ENCODE measurements at places on chromosomes 6 and 20.

- DNase-seq = peak; percentile 36
These were observed 65.2 kb downstream of the THBS2 start for GRCh38 chr6:169188475-169188874.

DNA sequence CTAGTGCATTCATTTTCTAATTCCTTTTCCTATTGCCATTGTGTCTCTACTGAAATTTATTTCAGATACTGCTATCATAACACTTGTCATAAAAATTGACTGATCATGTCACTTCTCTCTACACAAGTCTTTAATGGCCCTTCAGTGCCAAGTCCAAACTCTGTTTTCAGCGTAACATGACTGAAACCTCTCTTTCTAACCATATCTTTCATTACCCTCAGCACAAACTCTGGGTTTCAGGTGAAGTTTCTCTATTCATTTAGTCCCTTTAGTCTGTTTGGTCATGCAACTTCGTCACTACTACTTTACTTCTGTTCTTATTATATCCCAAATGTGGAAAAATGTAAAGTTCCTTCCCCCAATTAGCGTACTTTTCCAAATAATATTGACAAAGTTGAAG lies 234.9 kb downstream of the OGFRL1 start:
- no peak for DNase-seq

- peak; percentile 75 for DNase-seq
These were observed 172.8 kb downstream of the BACH2 start for GRCh38 chr6:90123831-90124230.

GRCh38 chr6:138250053-138250452 lies 31.8 kb upstream of the PBOV1 start:
- DNase-seq = no peak

GRCh38 chr20:3798908-3799248 lies 2.8 kb downstream of the CDC25B start:
- DNase-seq = no peak

- no peak for DNase-seq
These were observed 31.5 kb downstream of the PYGB start for GRCh38 chr20:25279403-25279802.

DNA sequence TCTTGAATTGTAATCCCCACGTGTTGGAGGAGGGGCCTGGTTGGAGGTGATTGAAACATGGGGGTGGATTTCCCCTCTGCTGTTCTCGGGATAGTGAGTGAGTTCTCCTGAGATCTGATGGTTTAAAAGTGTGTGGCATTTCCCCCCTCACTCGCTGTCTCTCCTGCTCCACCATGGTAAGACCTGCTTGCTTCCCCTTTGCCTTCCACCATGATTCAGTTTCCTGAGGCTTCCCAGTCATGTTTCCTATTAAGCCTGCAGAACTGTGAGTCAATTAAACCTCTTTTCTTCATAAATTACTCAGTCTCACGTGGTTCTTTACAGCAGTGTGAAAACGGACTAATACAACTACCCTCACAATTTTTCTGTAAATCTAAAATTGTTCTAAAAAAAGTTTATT lies 26.8 kb upstream of the FAM184A start:
- no peak for DNase-seq

- no peak for DNase-seq
These were observed 156.5 kb downstream of the BTBD3 start for GRCh38 chr20:12074111-12074655.

DNA sequence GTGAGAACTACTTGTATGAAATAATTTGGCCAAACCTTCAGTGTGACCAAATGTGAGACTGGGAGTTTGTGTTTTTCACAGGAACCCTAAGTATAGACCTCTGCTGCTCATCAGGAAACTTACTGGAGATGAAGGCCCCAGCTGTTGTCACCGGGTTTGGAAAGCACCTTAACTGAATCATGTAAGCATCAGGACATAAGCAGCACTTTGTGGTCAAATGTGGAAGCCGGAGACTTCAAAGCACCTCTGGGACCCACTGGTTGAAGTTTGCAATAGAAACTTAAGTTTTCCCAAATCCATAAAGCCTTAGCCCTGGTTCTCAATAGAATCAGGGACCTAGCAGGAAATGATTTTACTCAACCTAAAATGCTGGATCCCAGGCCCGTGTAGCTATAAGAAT lies 14.3 kb downstream of the TTPAL start:
- DNase-seq = peak; percentile 34

- no peak for DNase-seq
These were observed 38.3 kb downstream of the PSMG4 start for GRCh38 chr6:3297006-3297405.

GRCh38 chr20:41432746-41433145 lies 66.1 kb upstream of the EMILIN3 start:
- DNase-seq = no peak

GRCh38 chr6:34839666-34840352 lies 47.9 kb downstream of the BLTP3A start:
- no peak for DNase-seq

DNA sequence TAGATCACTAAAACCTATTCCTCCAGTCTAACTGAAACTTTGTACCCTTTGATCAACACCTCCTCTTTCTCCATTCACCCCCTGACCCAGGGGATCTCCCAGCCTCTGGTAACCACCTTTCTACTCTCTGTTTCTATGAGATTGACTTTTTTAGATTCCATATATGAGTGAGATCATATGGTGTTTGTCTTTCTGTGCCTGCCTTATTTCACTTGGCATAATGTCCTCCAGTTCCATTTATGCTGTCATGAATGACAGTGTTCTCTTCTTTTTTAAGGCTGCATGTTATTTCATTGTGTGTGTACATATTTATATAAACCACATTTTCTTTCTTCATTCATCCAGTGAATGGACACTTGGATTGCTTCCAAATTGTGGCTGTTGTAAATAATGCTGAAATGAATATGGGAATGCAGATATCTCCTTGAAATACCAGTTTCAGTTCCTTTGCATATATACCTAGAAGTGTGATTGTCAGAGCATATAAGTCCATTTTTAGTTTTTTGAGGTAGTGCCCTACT lies 57.7 kb downstream of the DHX35 start:
- peak; percentile 74 for DNase-seq

- DNase-seq = peak; percentile 86
These were observed 586 bp upstream of the NQO2 start for GRCh38 chr6:2998998-2999617.

- DNase-seq = no peak
These were observed 622.6 kb upstream of the SLC35B3 start for GRCh38 chr6:9057937-9058336.

- DNase-seq = peak; percentile 29
These were observed 76.5 kb downstream of the QKI start for GRCh38 chr6:163490826-163491577.

DNA sequence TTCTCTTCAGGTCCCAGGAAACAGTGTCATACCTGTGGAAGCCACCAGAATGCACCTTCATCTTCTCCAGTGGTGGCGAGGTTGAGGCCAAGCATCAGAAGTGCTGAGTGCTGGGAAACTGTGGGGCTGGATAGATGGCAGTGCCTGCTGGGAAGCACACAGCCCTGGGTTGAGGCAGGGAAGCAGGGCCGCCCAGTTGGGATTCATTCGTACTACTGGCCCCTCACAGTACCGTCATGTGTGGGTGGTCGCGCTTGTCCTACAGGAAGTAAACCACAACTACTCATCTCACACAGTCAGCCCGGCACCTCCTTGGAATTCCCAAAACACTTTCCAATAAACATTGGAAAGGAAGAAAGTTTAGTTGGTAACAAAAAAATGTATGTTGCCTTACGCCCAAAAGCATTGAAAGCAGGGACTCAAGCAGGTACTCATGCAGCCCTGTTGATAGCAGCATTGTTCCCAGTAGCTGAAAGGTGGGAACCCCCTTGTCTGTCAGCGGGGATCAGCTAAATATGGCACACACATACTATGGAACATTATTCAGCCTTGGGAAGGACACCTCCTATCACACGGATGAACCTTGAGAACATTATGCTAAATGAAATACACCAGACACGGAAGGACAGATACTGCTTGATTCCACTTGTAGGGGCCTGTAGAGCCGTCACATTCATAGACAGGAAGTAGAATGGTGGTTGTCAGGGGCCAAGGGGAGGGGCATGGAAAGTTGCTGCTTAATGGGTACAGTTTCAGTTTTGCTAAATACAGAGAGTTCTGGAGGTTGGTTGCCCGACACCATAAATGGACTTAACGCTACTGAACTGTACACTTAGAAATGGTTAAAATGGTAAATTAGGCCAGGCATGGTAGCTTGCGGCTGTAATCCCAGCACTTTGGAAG lies 162.7 kb downstream of the MTHFD1L start:
- DNase-seq = no peak

DNA sequence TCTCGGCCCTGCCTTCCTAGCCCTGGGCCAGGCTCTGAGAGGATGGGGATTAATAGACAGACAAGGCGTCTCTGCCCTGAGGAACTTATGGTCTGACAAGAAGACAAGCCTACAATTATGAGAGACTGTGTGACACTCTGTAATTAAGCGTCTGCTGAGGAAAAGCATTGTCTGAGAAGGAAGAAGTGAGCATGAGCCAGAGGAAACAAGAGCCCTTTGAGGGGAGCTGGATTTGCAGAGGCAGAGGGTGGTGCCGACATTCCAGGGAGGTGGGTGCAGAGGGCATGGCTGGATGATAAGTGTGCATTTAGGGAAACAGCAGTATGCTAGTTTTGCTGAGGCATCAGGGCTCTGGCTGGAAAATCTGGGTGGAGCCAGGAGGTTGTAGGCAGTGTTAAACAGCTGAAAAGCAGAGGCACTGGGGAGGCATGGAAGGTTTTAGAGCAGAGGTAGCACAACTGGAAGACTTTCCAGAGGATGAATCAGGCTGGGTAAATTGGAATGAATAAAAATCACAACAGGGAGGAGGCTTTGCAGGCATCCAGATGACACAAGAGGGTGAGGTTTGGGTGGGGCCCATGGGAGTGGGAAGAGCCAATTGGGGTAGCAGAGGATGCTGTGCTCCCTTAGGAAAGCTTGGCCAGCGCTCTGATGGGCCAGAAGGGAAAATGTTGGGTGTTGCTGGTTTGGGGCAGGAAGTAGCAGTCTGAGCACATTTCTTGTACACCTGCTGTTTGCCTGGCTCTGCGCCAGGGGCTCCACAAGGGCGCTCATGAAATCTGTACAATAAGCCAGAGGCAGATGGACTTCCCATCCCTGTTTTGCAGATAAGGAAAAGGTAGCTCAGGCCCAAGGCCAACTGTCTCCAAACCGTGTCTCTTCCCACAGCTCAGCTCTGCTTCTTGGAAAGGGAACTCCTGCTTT lies 74.0 kb upstream of the MYL9 start:
- DNase-seq = peak; percentile 71

GRCh38 chr20:8115436-8115835 lies 16.6 kb upstream of the PLCB1 start:
- no peak for DNase-seq

Measured in activated CD4-positive, alpha-beta T cell treated with anti-CD3 and anti-CD28 coated beads for 36 hours (primary cell).